ENCODE measurements at places on chromosomes 11 and 22. TPM values are rescaled to one million over a fixed set of nuclear protein-coding genes. Genes with fewer than 3 reads are reported as not detected.

The GAL3ST3 gene
- total RNA-seq = not detected

The TH gene
- total RNA-seq = not detected

The MPPED2 gene
- total RNA-seq = 0.21 TPM

The ARHGEF17 gene
- total RNA-seq = 0.31 TPM

The PRR33 gene
- total RNA-seq = not detected

The MRGPRX4 gene
- total RNA-seq = not detected

The F2 gene
- not detected for total RNA-seq

The MPEG1 gene
- total RNA-seq = 84.1 TPM

The CCDC81 gene
- total RNA-seq = 0.21 TPM

The APLNR gene
- not detected for total RNA-seq

The HEPN1 gene
- not detected for total RNA-seq

The LRFN4 gene
- 2.1 TPM for total RNA-seq

The OR8G5 gene
- total RNA-seq = not detected

The UFD1 gene
- 64.6 TPM for total RNA-seq

The SHISA8 gene
- total RNA-seq = 0.52 TPM

The GRAP2 gene
- 94.1 TPM for total RNA-seq
